ENCODE measurements at places on chromosomes 12 and 14.

DNA sequence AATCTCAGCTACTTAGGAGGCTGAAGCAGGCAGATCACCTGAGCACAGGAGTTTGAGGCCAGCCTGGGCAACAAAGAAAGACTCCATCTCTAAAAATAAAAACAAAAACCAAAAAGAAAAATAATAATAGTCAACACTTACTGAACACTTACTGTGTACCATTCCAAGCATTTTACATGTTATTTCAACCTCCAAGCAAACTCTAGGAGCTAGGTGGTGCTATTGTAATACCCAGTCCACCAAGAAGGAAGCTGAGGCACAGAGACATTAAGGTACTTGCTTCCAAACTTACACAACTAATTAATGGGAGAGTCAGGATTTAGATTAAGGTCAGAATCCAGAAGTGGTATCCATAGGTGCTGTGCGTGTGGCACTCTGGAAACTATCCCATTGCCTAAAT is 13.7 kb upstream of the OR6J1 start:
- peak; percentile 41 for DNase-seq

DNA sequence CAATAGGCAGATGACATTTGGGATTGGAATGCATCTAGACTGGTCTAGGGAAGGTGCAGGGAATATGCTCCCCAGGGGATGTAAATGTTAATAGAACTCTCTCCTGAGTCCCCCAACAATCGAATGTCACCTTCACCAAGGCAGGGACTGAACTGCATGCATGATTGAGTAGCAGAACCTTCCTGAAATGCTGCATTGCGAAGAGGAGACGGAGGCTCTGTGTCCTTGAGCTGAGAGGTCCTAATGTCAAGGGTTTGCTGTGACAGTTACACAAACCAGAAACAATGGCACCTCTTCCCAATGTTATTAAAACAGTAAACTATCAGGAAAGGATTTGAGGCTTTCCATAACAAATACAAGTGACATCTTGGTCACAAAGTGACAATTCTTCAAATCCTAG is 117.5 kb upstream of the SFSWAP start:
- no peak for DNase-seq

DNA sequence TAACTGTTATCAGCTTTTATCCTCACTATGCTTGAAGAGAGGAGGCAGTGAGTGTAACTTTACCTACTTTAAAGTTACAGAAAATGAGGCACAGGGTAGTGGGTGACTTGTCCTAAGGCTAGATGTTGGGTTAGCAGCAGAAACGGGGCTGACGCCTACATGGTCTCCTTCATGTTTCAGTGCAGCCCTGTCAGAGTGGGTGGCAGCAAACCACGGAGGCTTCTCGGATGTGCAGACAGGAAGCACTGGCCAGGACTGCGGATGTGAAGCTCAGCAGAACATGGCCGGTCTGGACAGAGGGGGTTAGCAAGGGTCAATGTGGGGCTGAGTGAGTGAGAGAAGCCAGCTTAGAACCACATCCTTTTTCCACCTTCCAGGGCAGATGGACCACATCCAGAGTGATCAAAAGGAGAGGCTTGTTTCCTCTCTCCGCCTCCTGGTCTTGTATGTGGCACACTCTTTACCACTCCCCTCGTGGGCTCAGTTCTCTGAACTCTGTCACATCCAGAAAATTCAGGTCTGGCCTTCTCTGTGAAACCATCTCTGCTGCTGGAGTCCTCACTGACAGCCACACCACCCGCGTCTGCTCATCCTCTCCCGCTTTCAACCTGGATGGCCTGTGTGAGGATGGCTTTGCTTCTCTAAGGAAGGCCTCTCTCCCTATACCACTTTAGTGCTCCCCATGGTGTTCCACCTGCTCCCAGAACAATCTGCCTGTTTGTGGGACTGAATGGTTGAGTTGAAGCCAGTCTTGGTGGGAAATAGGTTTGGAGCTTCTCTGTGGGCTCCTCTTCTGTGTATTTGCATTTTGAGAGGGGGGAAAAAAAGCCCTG is 14.1 kb downstream of the SUSD6 start:
- peak; percentile 26 for DNase-seq

GRCh38 chr14:61329478-61330051 is 8.2 kb downstream of the PRKCH start:
- DNase-seq = no peak

DNA sequence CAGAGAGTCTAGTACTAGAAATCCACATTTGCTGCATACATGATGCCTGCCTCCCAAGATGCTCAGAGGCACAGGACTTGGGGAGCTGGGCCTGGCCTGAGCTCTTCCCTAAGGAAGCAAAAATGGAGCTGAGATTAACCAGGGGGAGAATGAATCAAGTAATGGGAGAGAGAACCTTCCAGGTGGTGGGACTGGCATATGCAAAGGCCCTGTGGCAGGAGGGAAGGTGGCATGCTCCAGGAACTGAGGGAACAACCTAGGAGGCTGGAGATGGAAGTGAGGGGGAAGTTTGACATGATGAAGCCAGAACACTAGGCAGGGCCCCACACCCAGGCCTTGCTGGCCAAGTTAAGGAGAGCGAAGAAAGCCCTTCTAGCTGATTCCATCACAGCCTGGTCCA is 23.3 kb downstream of the TMEM63C start:
- DNase-seq = no peak

DNA sequence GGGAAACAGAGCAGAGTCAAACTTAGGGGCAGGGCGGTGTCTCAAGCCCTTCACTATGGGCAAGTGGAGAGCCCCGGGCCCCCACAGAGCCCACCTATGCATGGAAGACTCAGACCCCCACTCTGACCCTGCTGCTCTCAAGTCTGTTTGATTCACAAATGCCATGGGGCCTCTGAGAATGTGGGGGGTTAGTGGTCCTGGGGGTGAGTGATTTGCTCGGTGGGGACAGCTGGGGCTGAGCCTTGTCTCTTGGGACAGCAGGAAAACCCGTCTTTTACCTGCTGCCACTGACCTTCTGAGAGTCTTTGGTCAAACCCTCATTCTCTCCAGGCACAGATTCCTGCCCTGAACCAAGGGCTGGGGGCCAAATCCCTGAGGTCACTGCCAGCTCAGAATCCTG is 201.0 kb upstream of the RTL1 start:
- DNase-seq = no peak

DNA sequence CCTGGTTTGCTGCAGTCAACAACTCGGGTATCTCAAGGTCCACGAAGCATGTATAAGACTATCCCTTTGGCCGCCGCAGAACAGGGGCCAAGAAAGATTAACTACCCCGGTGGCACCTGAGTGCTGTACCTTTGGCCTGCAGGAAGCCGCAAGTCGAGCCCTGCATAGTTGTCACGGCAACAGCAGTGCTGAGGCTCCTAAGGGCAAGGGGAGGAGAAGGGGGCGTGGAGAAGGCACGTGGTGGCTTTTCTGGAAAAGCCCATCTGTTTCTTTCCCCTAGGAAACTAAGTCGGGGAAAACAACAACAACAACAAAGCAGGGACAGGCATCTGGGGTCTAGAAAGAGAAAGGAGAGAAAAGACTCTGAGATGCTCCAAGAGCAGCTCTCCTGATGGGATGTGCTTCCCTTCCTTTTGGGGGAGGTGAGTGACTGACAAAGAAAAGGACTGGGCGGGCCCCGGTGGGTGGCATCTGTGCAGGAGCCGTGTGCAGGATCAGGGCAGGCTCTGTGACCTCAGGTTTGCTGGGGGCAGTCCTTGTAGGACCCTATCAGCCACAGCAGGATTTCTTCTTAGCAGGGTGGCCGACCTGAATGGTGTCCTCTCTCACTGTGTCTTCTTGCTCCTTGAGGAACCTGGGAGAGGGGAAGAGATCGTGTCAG is 123.9 kb downstream of the PRMT8 start:
- no peak for DNase-seq

DNA sequence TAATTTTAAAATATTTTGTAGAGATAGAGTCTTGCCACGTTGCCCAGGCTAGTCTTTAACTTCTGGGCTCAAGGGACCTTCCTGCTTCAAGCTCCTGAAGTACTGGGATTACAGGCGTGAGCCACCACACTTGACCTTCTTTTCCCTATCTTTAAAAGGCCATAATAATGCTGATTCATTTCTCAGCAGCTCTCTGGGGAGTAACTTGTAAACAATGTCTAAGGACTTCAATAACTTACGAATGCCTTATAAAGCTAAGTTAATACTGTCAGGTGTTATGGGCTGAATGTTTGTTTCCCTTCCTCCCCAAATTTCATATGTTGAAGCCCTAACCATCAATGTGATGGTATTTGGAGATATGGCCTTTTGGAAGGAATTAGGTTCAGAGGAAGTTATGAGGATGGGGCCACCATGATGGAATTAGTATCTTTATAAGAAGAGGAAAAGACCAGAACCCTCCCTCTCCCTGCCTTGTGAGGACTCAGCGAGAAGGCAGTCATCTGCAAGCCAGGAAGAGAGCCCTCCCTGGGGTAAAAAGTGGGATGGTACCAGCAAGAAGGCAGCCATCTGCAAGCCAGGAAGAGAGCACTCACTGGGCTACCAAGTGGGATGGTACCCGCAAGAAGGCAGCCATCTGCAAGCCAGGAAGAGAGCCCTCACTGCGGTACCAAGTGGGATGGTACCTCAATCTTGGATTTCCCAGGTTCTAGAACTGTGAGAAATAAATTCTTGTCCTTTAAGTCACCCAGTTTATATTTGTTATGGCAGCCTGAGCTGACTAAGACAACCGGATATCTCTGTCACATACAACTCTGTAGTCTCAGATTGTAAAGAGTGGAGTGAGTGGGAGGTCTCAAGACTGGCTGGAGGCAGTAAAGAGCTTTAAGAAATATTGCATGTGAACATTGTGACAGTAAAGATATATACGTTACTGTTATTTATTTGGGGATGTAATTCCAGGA is 16.3 kb upstream of the YBX3 start:
- no peak for DNase-seq

- DNase-seq = no peak
Observed at GRCh38 chr14:74231784-74232183, 7.5 kb upstream of the VSX2 start.

DNA sequence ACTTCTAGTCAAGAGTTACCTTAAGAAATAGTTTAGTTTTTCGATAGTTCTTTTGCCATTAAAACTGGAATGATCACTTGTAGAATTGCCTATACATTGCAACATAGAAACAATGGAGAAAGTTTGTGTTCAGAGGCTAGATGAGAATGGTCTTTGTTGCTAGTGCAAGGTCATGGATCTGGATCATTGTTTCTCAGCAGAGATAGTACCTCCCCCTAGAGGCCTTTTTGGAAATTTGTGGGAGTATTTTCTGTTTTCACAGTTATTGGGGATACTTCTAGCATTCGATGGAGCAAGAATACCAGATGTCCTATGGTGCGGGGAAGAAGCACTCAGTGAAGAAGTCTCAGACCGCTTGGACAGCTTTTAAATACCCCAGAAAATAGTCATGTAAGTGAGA is 138.8 kb upstream of the HMGA2 start:
- peak; percentile 60 for DNase-seq

GRCh38 chr14:49508124-49508523 is 78.1 kb downstream of the RPS29 start:
- DNase-seq = no peak

GRCh38 chr12:53201639-53202038 is 5.4 kb downstream of the ITGB7 start:
- DNase-seq = no peak

GRCh38 chr14:35380794-35381193 is 23.8 kb downstream of the NFKBIA start:
- DNase-seq = no peak

DNA sequence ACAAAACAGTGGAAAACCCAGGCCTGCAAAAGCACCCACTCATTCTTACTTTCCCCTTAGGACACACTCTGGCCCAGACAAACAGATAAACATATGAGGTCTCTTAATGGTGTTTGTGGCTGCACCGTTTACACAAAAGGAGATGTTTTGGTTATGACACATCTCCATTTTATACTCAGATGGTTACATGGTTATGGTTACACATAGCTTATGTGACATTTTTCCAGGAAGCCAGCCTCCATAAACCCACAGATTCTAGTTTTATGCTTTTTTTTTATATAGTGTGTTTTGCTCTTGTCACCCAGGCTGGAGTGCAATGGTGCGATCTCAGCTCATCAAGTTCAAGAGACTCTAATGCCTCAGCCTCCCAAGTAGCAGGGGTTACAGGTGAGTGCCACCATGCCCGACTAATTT is 3.5 kb upstream of the KLRD1 start:
- DNase-seq = no peak

DNA sequence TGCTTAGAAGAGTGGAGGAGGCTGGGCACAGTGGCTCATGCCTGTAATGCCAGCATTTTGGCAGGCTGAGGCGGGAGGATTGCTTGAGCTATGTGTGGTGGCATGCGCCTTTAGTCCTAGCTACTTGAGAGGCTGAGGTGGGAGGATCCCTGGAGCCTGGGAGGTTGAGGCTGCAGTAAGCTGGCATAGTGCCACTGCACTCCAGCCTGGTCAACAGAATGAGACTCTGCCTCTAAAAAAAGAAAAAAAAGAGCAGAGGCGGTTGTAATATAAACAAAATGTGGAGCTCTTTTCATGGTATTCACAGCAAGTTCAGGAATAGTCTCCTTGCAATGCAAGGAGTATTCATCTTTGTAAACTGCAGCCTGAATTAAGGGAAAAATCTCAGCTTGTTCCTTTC is 27.2 kb downstream of the ARID2 start:
- no peak for DNase-seq

- DNase-seq = peak; percentile 31
Observed at GRCh38 chr12:109544955-109545531, 28.3 kb downstream of the MMAB start.

DNA sequence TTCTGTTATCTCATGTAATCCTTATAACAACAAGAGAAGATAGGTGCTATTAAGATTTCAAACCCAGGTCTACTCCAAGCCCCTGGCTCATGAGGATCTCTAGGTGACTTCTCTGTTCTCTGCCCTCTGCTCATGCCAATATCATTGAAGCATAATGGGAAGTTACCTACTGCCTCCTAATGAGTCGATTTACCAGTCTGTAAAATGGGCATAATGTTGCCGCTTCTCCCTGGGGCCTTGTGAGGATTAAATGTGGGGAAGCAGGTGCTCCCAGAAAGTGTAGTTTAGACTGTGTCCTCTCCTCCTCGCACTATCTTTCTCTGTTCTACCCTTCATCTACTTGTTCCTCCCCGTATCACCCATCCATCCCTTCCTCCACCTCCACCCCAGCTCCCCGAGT is 169.2 kb upstream of the LHX5 start:
- DNase-seq = no peak

DNA sequence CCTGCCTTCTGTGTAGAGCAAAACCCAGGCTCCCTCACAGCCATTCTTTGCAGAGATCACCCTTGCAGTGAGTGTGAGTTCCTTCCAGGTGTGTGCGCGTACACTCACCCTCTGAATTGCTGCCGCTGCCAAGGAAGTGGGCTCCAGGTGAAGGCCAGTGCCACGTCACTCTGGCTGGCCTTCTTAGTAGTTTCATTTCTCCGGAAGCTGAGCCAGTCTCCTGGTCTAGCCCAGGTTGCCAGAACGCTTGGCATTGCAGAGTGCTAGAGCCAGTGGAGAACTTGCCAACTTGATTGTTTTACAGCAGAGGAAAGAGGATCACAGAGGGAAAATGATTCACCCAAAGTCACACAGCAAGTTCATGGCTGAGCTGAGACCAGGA is 11.0 kb downstream of the CBLN3 start:
- DNase-seq = no peak

- peak; percentile 55 for DNase-seq
Observed at GRCh38 chr12:97650242-97650641, 187.6 kb downstream of the RMST start.

GRCh38 chr12:9646794-9647781 is 22.4 kb upstream of the CLEC2D start:
- DNase-seq = peak; percentile 27
